Lung (tissue), 17 donors: ENCODE measurements at places on chromosomes 6 and 20. TPM values are rescaled to one million over a fixed set of nuclear protein-coding genes. Genes with fewer than 3 reads are reported as not detected.

KCNK16 gene
- not detected for polyA plus RNA-seq

ENPP5 gene
- 6.5 TPM for polyA plus RNA-seq

CARMIL1 gene
- polyA plus RNA-seq = 8.0 TPM

ADAM33 gene
- 3.2 TPM for polyA plus RNA-seq
